ENCODE measurements at places on chromosomes 1 and 21.

DNA sequence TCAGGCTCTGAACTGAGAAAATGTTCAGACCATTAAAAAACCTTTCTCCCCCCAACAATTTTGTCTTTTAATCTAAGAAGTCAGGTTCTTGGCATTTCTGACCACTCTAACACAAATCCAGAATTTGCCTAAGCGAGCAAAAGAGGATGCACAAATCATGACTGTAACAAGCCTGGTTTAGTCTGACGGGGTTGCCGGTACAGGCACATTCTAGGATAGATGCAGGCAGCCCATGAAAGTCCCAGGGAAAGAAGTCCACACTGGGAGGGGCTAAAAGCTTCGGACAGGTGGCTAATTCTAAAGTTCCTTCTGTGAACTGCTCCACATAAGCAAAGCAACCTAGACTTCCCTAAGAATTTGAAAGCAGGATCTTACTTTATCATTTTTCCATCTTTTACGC, 48.0 kb upstream of the KCNE1 start:
- no peak for DNase-seq

GRCh38 chr1:214896921-214897320, 185.6 kb upstream of the KCNK2 start:
- DNase-seq: no peak

GRCh38 chr1:203625628-203626019, 1.0 kb upstream of the ATP2B4 start:
- no peak for DNase-seq

DNA sequence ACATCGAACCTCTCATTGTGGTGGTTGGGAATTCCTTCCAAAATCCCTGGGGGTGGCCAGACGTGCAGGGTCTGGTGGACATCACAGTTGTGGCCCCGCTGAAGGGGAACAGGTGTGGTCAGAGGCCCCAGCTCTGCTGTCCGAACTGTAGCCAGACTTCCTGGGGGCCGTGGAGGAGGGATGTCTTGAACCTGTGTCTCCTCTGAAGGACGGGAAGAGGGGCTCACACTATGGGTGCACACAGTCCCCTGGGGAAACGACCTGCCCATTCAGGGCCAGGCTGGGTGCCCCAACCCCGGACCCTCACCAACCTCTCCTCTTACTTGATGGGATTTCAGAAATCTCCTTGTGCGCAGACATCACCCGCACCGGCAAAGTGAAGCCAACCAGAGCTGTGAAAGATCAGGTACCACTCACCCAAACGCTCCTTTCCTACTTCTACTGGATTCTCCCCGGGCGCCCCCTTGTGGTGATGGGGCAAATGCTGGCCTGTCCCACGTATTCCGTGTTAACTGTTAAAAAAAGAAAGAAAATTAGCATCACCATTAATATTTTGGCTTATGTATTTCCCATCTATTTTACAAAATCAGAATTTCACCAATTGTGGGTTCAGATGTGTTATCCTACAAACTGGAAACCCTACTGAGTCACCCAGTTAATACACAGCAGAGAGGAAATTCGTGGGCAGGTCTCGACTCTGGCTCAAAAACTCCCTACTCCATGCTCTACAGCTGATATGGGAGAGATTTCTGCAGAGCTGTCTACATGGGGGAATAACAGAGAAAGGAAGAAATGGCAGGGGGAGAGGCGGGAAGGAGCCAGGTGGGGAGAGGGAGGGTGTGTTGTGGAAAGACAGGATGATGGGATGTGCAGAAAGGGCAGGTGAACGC, 28.1 kb downstream of the PADI4 start:
- peak; percentile 33 for DNase-seq

DNA sequence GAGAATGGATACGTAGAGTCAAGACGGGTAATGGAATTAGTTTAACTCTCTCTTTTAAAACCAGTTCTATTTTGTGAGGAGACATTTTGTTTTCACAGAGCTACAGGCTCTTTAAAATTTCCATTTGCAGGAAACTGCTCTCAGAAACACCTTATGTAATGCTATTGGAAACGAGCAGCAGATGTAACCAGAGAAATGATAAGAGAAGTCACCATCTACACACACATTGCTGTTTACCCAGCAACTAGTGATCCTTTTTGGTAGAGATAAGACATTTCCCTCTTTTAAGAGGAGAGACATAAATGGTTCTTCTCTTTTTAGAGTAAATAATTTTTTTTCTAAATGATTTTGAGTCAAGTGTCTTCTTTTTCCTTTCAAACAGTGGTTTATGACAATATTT, 80.6 kb downstream of the KCTD3 start:
- no peak for DNase-seq

- no peak for DNase-seq
Measured at GRCh38 chr1:215054266-215054665, 28.3 kb upstream of the KCNK2 start.

GRCh38 chr21:46264690-46265144, 20.7 kb downstream of the MCM3AP start:
- DNase-seq: no peak

DNA sequence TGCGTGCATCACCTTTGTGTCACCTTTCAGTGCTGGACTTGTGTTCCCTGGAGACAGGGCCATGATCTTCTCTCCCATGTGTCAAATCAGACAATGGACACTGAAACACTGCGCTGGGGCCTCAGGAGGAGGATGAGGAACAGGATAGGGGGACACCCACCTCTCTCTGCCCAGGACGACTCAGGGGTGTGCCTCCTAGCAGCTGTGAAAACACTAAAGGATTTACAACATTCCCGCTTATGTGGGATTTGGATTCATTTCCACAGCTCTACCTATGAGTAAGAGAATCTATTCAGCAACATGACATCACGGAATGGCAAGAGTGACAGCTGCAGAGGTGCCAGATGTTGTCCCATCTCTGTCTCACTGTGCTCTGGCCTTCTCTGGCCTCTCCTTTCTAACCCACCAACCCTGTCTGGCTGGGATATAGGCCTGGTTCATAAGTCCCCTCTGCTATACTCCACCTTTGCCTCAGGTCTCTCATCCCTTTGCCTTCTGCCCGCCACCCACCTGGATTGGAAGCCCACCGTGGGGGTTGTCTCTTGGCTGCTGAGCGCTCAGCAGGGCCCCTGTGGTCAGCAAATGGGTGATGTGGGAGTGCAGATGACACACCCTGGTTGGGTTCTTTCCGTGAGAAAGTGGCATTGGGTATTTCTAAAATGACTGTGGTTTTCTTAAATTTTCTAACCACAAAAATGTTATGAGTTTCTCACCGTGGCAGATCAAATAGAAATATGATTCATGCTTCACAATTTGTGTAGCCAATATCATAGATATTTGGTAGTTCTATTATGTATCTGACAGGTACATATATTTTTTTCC, 47.1 kb upstream of the TLR5 start:
- no peak for DNase-seq

DNA sequence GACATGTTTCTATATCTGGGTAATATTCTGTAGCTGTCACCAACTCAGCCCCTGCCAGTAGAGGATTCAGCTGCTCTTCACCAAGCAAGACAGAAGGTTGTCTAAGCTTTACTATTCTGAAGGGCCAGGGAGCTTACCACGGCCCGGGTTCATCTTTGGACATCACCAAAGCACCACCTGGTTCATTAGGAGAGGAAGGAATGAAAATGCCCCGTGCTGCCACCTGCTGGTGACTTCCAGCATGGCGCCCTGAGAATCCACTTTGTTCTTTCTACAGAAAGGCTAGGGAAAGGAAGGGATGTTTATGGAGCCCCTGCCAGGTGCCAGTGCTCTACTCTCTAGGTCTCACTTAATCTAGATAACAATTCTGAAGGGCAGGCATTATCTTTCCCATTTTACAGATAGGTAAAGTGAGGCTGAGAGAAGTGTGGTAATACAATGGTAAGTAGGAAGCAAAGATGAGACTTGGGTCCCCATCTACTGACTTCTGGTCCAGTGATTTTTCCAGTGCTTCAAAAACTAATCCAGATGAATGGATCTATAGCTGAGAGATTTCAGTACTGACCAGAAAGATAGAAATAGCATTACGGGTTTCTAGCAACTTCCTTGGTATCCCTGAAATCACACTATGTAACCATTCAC, 79.5 kb downstream of the BEND5 start:
- DNase-seq: peak; percentile 12

GRCh38 chr21:44423312-44423821, 31.9 kb upstream of the LRRC3 start:
- DNase-seq: no peak

- no peak for DNase-seq
Measured at GRCh38 chr1:173099166-173099565, 48.4 kb upstream of the TNFSF18 start.
